ENCODE measurements at places on chromosomes 11 and 22. TPM values are rescaled to one million over a fixed set of nuclear protein-coding genes. Genes with fewer than 3 reads are reported as not detected.
A peak's percentile ranks its signal among the peaks of the same experiment; 100 is the strongest.

DNA sequence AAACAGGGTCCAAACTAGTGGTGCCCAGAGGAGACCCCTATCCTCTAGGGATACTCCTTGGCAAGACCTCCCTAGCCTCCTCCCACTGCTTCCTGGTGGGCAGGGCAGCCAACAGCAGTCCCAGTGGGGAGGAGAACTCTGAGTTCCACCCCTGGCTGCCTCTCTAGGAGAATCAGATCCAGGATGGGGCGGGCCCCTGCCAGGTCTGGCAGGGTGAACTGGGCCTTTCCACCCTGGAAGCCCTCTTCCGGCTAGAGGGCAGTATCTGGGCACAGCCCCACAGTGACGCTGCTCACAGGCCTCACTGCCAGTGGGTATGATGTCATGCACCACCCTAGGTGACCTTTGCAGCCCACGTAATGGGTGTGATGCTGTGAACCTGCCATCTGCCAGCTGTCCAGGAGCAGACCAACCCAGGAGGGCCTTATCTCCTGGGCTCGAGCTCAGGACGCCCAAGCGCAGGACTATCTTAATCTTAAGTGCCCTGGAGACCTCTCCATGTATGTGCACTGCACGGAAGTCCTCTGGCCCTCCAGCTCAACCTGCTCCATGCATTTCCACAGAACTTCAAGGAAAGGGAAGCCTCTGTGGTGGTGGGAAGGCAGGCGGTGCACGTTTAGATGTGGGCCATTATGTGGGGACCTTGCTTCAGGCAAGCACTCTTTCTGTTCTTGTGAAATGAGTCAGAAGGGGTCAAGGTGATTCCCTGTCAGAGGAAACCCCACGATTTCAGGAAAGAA lies 31.8 kb upstream of the FCHSD2 start:
- DNase-seq: no peak

Gene OR2D2
- polyA plus RNA-seq: not detected

Gene SERPING1
- 157 TPM for polyA plus RNA-seq

GRCh38 chr11:3201677-3202181 lies 16.9 kb downstream of the MRGPRG start:
- no peak for DNase-seq

DNA sequence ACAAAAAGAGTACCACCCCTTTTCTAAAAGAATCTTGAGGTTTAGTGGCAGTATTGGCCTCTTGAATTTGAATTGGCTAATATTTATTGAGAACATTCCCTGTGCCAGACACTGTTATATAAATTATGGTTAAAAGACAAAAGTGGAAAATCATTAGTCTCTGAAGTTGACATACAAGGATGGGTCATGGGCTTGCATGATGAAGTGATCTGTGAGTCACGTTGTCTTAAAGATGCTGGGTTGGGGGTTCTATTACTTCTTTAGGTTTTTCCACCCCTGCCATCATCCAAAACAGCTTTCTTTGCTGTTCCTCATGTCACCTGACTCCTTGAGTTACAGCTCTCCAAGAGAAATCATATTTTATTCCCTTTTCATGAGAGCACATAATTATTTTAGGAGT lies 85.0 kb downstream of the CD44 start:
- no peak for DNase-seq

DNA sequence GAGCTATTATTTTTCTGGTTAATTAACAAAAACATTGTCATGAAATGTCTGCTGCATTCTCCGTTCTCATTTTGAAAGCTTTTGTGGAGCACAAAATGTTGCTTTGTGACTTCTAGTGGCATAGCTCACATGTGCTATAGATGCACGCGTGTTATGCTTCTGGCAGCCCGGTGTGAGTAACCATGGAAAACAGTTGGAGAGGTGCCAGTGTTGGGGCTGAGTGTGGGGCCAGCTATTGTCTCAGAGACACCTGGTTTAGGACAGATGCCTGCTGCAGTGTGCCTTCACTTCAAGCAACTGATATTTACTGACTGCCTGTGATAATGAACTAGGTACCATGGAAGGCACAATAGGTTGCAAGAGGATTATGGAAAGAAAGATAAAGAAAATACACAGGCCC lies 760.6 kb downstream of the NTM start:
- no peak for DNase-seq

Gene GLYAT
- polyA plus RNA-seq: 164 TPM

- DNase-seq: peak; percentile 61
Observed at GRCh38 chr11:111978028-111978771, 41.1 kb downstream of the DIXDC1 start.

DNA sequence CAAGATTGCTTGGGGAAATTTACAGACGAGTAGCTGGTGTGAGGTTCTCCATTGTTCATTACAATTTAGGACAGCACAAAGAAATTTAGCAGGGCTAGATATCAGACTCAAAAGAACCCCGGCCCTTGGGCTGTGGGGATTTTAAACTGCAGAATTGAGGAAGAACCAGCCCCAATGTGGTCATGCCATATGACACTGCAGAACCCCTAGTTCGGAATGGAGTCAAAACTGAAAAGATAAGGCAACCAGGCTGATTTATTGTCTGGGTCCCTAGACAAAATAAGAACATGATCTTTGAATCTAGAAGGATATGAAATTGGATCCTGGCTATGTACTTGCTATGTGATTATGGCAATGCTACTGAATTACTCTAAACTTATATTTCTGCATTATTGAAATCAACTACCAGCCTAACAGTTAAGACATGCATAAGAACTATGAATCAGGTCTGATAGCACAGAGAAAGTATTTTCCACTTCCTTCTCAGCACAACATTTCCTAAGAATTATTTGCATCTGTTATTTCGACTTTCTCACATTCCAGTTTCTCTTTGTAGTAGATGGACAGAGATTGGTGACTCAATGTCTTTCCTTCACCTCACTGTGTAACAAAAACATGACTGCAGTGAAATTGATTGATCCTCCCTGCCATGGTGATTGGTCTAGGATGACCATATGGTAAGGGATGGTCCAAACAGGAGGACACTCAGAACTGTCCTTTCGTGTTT lies 13.2 kb downstream of the MMP3 start:
- no peak for DNase-seq

DNA sequence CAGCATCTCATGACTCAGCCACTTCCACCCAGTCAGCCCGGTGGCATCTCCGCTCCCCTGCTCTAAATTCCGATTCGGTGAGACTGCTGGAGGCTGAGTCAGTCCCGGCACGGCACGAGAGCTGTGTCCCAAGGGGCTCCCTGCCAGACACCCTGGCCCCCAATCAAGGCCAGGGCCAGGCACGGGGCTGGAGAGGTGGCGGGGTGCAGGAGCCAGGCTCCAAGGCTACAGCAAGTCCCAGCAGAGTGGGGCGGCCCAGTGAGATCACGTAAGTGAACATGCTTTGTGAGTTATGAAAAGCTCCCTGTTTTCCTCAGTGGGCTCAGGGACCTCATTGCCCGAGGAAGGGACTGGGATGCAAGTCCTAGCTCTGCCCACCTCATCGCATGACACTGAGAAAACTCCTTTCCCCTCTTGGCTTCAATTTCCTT lies 3.0 kb downstream of the C11orf68 start:
- DNase-seq: no peak

DNA sequence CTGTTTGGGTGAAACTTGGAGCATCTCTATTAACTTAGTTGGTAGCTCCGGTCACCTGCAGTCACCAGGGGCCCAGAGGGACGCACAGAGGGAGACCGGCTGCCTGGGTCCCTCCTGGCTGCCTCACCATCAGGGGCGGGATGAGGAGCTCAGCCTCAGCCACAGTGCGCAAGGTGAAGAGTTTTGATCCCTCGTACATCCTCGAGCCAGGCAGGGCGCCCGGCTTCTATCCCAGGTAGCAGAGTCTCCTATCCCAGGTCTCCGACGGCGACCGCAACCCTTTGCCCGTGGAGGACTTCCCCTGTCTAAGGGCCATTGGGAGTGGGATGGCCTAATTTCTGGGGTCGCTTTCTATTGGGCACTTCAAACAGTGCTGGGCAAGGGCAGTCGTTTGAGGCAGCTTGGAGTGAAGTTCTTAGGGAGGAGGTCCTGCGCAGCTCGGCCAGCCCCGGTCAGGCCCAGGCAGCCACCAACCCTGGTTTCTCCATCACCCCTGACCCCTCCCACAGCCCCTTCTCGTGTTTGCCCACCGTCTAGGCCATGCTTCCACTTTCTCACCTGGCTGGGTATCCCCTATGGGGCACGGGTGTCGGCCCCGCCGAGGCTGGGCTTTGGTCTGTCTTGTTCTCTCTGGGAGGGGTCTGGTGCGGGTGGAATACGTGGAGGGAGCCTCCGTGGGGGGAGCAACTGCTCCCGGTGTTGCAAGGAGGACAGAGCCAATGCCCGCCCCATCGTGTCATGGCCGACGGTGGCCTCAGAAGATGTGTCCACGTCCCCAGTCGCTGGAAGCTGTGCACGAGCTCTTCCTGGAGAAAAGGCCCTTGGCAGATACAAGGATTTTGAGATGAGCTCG lies 3.6 kb upstream of the MRGPRG start:
- DNase-seq: no peak

DNA sequence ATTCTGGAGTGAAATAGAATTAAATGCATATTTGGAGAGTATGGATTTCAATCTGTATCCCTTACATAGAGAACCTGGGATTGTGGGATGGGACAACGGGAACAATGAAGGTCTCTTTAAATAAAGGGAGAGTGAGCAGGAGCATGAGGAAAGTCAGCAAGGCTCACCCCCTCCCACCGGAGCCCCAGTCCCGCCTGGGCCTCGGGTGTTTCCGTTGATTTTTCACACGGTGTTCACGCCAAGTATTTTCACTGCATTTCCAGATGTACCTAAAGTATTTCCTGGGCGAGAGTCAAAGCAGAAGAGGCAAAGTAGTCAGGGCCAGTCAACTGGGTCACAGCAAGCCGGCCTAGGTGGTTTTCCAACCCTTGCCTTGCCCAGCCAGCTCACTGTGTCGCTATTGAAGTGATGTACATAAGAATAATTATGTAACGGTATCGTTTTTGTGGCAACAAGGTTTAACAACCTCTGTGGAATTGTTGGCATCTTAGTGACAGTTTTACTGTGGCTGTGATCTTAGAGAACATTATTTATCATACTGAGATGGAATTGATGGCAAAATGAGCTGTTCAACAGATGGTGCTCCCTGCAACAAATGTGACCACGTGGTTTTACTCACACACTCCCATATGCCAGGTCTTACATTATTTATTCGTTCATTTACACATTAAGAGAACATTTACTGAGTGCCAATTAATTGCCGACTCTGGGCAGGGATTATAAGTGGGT lies 177.3 kb downstream of the ADAMTS15 start:
- DNase-seq: no peak

GRCh38 chr22:20389288-20389687 lies 4.7 kb upstream of the ZNF74 start:
- DNase-seq: no peak

- DNase-seq: no peak
Observed at GRCh38 chr22:29049655-29050263, 11.9 kb downstream of the C22orf31 start.

Measured in right renal pelvis (tissue), 4 donors.